ENCODE measurements at places on chromosomes 6 and 20.

DNA sequence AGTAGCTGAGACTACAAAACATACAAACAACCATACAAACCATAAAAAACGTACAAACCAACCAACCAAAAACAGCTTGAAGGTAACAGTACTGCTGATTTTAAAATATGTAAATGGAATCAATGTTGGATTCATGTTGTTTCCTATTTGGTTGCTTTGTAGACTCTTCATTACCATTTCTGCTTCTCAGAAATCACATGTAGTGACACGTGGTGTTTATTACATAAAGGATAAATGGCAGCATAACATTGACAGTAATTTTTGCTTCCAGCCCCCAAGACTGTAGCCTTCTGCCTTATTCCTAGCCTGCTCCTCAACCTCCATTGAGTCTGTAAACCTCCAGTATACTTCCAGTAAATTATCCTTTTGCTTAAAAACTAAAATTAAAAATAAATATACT is 73.3 kb downstream of the KLHL32 start:
- H3K36me3 ChIP-seq = peaks cover 1% of the 10 kb centered on the region
- no peaks in the 10 kb centered on the region for H3K27me3 ChIP-seq
- DNase-seq = no peak
- no peak overlapping the region for H3K27ac ChIP-seq
- no peaks in the 10 kb centered on the region for H3K4me1 ChIP-seq

DNA sequence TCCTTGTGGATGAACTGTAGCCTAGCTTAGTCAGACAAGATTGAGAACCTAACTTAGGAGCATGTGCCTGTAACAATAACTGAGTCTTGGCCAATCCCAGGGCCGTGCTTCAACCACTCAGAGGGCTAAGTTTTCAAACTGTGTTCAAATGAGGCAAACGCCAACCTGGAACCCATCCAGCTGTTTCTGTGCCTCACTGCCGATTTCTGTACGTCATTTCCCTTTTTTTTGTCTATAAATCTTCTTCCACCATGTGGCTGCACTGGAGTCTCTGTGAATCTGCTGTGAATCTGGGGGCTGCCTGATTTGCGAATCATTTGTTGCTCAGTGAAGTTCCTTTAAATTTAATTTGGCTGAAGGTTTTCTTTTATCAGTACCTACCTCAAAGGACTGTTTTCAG is 115.0 kb upstream of the CHD6 start:
- H3K27ac ChIP-seq = no peak overlapping the region
- no peaks in the 10 kb centered on the region for H3K27me3 ChIP-seq
- no peak for DNase-seq
- H3K4me3 ChIP-seq = no peak overlapping the region

- H3K4me3 ChIP-seq = peak overlapping the region; percentile 81
- peaks cover 16% of the 10 kb centered on the region for H3K36me3 ChIP-seq
- H3K27me3 ChIP-seq = no peaks in the 10 kb centered on the region
- H3K27ac ChIP-seq = peak overlapping the region; percentile 80
- no peak for DNase-seq
Measured at GRCh38 chr6:166341464-166341863, 881 bp downstream of the SFT2D1 start.

DNA sequence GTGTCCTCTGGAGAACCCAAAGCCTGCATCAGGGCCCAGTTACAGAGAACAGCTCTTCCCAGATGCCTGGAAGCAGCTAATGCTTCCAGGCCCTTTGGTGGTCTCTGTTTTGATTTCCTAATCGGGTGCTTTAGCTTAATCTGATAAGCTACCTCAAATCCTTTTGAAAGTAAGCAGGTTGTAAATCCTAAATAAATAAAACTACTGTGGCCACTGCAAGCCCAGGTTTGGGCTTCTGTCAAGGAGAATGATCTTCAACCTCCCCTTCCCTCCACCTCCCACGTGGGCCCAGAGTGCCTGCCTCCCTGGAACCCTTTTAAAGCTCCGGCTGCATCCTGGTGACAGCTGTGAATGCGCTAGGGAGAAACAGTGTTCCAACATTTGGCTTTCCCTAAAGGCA is 25.2 kb upstream of the FYN start:
- no peak overlapping the region for H3K27ac ChIP-seq
- no peaks in the 10 kb centered on the region for H3K27me3 ChIP-seq
- DNase-seq = no peak
- H3K4me3 ChIP-seq = no peak overlapping the region
- no peaks in the 10 kb centered on the region for H3K36me3 ChIP-seq
- no peaks in the 10 kb centered on the region for H3K4me1 ChIP-seq

DNA sequence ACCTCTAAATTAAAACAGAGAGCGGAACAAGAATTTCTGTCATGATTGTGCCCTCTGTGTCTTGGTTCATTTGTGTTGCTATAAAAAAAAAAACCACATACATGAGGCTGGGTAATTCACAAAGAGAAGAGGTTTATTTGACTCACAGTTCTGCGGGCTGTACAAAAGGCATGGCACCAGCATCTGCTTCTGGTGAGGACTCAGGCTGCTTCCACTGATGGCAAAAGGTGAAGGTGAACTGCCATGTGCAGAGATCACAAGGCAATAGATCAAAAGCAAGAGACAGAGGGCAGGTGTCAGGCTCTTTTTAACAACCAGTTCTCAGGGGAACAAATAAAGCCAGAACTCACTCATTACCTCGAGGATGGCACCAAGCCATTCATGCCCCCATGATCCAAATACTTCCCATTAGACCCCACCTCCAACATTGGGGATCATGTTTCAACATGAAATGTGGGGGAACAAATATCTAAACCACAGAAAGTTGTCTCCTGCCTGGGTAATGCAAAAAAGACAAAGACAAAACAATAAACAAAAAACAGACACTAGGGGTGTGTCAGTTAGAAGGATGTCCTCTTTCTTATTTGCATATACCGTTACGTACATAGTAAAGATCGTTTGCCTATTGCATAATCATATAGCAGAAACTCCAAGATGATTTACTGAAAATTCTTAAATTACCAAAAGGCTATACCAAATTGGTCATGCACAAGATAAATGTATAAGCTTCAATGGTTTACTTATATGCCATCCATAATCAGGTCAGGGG is 17.0 kb downstream of the SERPINB9 start:
- no peaks in the 10 kb centered on the region for H3K27me3 ChIP-seq
- H3K27ac ChIP-seq = peak overlapping the region; percentile 44
- peaks cover 59% of the 10 kb centered on the region for H3K4me1 ChIP-seq
- H3K4me3 ChIP-seq = no peak overlapping the region
- peaks cover 49% of the 10 kb centered on the region for H3K36me3 ChIP-seq

DNA sequence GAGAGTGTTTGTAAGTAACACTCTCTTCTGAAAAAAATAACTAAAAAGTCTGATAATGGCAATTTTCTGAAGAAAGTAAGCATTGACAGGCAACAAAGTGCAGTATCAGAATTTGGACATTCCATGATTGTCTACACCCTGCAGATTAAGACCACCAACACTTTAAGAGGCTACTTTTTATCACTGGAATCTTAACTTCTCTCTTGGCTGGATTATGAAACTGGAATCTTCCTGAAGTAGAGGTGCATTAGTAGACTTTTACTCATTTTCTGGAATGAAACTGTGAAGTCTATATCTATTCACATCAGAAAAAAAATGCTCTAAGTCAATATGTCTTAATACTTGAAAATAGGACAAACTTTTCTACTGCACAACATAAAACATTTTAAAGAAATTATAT is 547.5 kb downstream of the COL12A1 start:
- H3K4me1 ChIP-seq = no peaks in the 10 kb centered on the region
- H3K4me3 ChIP-seq = no peak overlapping the region
- H3K27me3 ChIP-seq = no peaks in the 10 kb centered on the region
- no peak for DNase-seq
- no peaks in the 10 kb centered on the region for H3K36me3 ChIP-seq
- no peak overlapping the region for H3K27ac ChIP-seq

Data from activated CD4-positive, alpha-beta T cell treated with anti-CD3 and anti-CD28 coated beads for 36 hours (primary cell).